ENCODE measurements at places on chromosomes 16 and 17. TPM values are rescaled to one million over a fixed set of nuclear protein-coding genes. Genes with fewer than 3 reads are reported as not detected.

GRCh38 chr16:54194334-54194743 is 92.2 kb downstream of the IRX3 start:
- DNase-seq: peak; percentile 32
- no peaks in the 10 kb centered on the region for H3K27me3 ChIP-seq
- H3K36me3 ChIP-seq: no peaks in the 10 kb centered on the region

Gene KCNJ16
- 5.9 TPM for polyA plus RNA-seq

GRCh38 chr17:62910277-62910676 is 55.8 kb upstream of the TANC2 start:
- H3K4me3 ChIP-seq: no peak overlapping the region
- no peaks in the 10 kb centered on the region for H3K4me1 ChIP-seq
- no peak overlapping the region for H3K27ac ChIP-seq
- no peaks in the 10 kb centered on the region for H3K36me3 ChIP-seq
- H3K27me3 ChIP-seq: no peaks in the 10 kb centered on the region

DNA sequence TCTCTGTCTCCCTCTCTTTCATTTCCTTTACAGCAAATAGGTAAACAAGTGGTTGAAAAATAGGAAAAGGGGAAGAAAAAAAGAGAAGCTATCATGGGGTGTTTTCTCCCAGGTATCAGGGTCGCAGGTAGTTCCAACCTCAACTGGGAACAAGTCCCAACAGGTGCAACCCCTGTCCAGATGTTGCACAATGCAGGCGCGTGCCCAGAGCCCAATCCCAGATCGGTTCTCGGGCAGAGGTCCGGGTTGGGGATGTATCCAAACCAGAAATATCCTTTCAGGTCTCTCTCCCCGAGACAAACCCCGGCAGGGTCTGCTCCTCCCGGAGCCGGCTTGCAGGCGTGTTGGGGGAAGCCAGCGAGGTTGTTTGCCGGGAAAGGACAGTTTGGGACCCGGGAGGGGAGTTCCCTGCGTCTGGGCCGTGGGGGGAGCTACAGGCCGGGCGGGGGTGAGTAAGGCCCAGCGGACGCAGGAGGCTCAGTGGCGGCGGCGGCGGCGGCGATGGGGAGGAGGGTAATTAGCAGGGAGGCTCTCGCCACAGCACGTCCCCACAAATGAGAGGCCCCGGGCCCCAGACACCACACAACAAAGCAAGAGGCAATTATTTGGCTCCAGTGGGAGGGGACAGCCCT is 21.2 kb upstream of the SP6 start:
- no peaks in the 10 kb centered on the region for H3K36me3 ChIP-seq
- peaks cover 98% of the 10 kb centered on the region for H3K27me3 ChIP-seq
- H3K27ac ChIP-seq: no peak overlapping the region
- DNase-seq: peak; percentile 40
- no peak overlapping the region for H3K4me3 ChIP-seq

DNA sequence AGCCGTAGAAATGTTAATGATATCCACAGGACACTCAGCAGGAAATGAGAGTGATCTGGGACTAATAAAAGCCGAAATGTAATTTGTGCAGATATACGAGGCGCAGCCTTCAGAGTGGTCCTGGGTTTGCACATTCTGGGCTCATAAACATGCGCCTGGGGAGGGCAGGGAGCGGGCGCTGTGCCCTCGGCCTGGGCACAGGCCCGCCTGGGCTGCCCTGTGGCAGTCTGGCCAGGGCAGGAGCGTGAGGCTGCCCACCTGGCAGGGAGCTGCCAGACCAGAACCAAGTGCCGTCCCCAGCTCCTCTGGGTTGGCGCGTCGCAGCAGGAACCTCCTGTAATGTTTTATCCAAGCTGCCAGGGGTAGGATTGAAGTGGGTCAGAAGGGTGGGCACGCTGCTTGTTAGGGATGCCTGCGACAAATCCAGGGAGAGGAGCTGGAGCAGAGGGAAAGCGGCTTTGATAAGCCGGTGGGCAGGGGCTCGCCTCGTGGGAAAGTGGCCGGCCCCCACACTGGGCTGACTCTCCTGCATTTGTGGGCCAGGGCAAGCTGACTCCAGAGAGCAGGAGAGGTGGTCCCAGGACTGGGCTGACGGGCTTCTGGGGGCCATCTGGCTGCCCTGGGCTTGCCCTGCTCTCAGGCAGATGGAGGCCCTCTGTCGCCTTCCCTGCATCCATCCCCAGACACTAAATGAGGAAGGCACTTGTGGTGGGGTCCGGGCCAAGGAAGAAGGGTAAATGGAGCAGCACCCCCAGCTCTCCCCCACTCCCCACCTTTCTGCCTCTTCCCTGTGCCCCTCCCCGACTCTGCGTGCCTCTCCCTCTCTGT is 45.9 kb downstream of the SREBF1 start:
- no peaks in the 10 kb centered on the region for H3K27me3 ChIP-seq
- H3K36me3 ChIP-seq: peaks cover 28% of the 10 kb centered on the region
- no peak overlapping the region for H3K27ac ChIP-seq
- H3K4me3 ChIP-seq: no peak overlapping the region
- H3K4me1 ChIP-seq: peaks cover 65% of the 10 kb centered on the region
- DNase-seq: no peak

GRCh38 chr17:74598346-74599022 is 6.4 kb upstream of the CD300LD start:
- no peaks in the 10 kb centered on the region for H3K36me3 ChIP-seq
- H3K27ac ChIP-seq: no peak overlapping the region
- H3K4me3 ChIP-seq: no peak overlapping the region
- H3K4me1 ChIP-seq: no peaks in the 10 kb centered on the region
- H3K27me3 ChIP-seq: peaks cover 7% of the 10 kb centered on the region
- no peak for DNase-seq

Measured in stomach (tissue), 19 donors.